ENCODE measurements at places on chromosomes 4 and X.

GRCh38 chr4:83093060-83093640 lies 21.4 kb downstream of the PLAC8 start:
- no peak for DNase-seq

GRCh38 chr4:41989994-41990364 lies 351 bp upstream of the SLC30A9 start:
- DNase-seq, result no peak

DNA sequence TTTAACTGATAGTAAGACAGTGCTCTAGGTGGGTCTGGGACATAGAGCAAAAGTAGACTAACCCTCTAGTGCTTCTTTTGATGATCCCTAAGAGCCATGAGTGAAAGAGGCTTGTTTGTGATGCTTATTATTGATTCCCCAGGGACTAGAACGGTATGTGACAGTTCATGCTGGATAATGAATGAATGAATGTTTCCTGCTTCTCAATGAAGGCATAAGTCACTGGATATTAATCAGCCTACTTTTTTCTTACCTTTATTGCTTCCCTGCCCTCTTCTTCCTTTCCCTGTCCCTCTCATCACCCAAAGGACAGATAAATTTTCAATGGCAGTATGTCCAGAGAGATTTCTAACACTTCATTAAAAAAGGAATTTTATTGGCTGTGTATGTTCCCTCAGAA lies 486.2 kb downstream of the RPA4 start:
- no peak for DNase-seq

- no peak for DNase-seq
These were observed 629.1 kb upstream of the ATOH1 start for GRCh38 chr4:93199492-93199891.

DNA sequence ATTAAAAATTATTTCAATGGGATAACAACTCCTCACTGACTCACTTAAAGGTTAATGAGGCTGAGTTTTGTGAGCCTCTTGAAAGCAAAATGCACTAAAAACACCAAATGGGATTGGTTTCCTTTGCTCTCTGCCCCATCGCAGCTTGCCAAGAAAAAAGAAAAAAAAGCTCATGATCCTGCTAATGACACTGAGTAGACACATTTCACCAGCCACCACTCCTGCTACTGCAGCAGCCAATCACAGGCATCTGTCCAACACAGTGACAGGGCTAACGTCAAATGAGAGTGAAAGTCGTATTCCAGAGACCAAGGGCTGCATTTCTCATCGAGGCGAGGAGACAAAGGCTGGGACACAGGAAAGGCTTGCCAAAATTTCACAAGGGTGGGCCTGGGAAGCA lies 5.2 kb downstream of the APBB2 start:
- DNase-seq, result no peak

DNA sequence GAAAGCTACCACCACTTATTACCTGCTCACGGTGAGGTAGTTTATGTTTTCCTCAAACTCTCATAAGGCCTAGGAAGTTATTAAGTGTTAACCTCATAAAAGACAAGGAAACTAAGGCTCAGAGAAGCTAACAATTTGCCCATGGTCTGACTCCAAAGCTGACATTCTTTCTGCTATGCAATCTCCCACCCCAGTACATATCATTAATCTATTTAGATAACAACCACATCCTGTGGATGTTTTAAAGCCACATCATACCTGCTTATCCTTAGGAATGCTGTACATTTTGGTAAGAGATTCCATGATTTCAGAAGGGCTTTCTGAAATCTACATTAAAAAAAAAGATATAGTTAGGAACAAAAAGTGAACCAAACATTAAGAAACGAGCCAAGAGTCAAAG lies 55.4 kb downstream of the HUWE1 start:
- no peak for DNase-seq

DNA sequence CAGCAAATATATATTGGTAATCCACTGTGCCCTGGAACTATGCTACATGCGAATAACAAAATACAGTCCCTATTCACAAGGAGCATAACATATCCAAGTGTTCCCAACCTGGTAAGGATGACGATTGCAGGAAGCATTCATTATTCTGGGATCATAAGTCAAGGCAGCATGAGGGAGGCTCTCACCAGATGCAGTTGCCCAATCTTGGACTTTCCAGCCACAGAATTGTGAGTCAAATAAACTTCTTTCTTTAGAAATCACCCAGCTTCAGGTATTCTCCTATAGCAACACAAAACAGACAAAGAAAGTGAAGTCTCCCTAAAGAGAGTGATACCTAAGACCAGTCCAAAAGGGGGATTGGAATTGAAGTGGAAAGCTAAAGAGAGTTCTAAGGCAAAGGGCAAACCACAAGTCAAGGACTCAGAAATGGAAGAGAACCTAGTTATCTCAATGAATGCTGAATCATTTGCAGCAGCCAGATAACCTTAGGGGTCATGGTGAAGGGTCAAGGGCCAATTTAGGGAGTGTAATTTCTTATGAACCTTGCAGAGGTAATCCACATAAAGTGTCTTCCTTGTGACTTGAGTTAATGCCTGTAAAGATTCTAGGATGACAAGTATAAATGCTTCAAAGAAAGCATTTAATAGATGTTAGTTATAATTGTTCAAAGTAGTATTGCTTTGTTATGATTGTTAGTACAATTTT lies 103.1 kb upstream of the PCDH7 start:
- no peak for DNase-seq

DNA sequence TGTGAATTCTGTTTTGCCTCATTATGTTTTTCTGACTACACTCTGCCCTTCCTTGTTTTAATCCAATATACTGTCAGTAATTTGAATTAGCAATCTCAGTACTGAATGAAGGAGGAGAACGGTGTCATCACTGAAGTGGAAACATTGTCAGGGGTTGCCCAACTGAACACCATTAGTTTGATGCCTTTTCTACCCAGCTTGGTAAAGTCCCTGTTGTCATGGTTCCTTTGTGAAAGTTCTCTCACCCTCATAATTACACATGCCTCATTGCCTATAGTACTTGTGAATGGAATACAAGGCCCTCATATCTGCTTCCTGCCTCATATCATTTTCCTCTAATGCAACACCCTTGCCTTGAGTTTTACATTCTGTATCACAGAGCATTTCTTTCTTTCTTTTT lies 76.9 kb downstream of the RRAGB start:
- DNase-seq, result no peak

Measured in stimulated activated CD8-positive, alpha-beta memory T cell treated with anti-CD3 and anti-CD28 coated beads, Interleukin-15, amount 100 ng/mL, for 4 hours (primary cell).